ENCODE measurements at places on chromosomes 5 and 9. TPM values are rescaled to one million over a fixed set of nuclear protein-coding genes. Genes with fewer than 3 reads are reported as not detected.

Gene FAT2
- not detected for total RNA-seq

Gene ALDOB
- total RNA-seq: 55.0 TPM

Gene ADCY2
- total RNA-seq: 3.0 TPM

Gene ATP6V0E1
- total RNA-seq: 60.9 TPM

Gene SPATA31C1
- total RNA-seq: not detected

Gene SLC45A2
- 1.6 TPM for total RNA-seq

Gene STK32A
- not detected for total RNA-seq

Gene NMUR2
- not detected for total RNA-seq

Gene SMAD5
- total RNA-seq: 272 TPM

Gene OR1L8
- not detected for total RNA-seq

Gene PCDHB5
- total RNA-seq: 1.3 TPM

DNA sequence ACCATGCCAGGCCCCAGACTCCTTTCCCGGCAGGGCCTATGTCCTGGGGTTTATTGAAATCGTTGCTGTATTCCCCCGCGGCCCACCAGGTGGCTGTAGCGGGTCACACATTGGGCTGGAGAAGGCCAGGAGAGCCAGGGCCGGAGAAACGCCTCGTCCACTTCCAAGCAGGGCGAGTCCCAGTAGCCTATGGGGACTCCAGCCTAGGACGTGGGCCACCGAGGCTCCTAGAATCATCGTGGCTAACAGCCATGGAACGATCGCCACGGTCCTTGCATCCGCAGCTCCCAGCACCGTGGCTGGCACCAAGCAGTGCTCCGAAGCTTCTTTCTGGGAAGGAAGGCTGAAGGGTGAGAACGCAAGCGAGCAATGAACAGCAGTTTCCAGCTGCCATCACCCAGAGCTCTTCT is 87.7 kb downstream of the ENTREP1 start:
- DNase-seq: peak; percentile 25

DNA sequence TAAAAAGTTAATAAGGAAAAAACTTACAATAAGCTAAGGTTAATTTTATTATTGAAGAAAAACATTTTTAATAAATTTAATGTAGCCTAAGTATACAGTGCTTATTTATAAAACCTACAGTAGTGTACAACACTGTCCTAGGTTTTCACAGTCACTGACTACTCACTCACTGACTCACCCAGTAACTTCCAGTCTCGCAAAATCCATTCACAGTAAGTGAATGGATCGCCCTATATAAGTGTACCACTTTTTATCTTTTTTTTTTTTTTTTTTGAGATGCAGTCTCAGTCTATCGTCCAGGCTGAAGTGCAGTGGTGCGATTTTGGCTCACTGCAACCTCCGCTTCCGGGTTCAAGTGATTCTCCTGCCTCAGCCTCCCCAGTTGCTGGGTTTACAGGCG is 47.7 kb downstream of the FNIP1 start:
- DNase-seq: no peak

DNA sequence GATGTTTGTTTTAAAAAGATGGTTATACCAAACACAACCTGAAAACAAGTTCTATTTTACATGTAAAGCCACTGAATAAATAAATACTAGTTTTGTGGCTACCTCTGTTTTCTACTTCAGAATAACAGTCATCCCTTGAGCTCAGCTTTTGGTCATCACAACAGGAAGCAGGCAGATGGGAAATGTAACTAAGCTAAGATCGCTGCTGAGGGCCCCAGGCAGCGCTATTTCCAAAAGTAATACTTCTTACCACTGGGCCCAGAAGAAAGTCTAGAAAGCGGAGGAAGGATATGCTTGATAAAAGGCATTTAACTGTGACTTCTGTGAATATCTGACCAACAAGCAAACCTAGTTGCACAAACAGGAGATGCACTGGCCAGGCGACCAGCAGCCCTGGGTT is 61.4 kb downstream of the SERINC5 start:
- no peak for DNase-seq

DNA sequence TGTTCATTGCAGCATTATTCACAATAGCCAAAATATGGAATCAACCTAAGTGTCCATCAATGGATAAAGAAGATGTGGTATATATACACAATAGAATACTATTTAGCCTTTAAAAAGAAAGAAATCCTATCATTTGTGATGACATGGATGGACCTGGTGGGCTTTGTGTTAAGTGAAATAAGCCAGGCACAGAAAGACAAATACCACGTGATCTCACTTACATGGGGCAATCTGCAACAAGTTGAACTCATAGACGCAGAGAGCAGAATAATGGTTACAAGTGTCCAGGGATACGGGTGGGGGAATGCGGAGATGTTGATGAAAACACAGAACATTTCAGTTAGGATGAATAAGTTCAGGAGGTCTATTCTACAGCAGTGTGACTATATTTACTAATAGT is 66.4 kb upstream of the ALDH1B1 start:
- no peak for DNase-seq

GRCh38 chr9:129481810-129482511 is 138.9 kb downstream of the C9orf50 start:
- no peak for DNase-seq

DNA sequence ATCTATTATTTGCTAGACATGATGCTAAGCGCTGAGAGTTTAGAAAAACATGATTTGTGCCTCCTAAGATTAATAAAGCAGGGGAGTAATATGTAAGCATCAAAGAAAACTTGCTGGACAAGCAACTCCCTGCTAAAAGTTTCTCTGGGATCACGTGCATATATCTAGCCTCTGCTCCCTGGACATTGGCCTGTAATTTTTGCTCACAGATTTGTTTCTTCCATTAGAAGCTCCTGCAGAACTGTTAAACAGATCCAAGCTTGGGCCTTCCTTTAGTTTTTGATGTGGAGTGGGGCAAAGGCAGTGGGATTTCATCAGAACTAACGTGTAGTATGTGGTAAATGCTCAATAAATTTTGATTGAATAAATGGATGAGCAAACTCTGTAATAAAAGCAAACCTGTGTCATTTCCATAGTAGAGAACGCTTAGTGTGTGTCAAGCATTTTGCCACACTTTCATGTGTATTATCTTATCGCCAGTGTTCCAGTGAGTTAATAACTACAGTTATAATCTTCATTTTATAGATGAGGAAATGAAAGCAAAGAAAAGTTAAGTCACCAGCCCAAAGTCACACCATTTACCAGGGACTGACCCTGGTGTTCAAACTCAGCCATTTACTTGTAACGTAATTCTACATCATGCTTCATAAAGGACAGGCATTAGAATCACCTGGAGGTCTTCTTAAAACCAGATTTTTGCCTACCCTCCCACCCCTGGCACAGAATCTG is 100.3 kb downstream of the PCSK5 start:
- DNase-seq: no peak

GRCh38 chr9:35683323-35683722 is 6.4 kb downstream of the TPM2 start:
- no peak for DNase-seq

DNA sequence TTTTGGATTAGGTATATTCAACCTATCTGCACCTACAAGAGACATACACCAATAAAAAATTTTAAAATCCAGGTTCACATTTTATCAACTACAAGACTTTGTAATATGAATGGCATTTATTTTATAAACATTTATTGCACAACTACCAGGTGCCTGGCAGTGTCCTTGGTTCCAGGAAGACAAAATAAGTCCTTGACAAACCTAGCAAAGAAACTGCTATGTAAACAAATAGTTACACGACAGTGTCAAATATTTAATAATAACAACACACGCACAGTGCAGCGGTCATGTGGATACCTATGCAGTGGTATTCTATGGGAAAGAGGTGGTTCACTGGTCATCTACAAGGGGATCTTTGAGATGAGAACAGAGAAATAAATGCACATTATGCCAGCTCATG is 120.7 kb downstream of the MYO10 start:
- no peak for DNase-seq

DNA sequence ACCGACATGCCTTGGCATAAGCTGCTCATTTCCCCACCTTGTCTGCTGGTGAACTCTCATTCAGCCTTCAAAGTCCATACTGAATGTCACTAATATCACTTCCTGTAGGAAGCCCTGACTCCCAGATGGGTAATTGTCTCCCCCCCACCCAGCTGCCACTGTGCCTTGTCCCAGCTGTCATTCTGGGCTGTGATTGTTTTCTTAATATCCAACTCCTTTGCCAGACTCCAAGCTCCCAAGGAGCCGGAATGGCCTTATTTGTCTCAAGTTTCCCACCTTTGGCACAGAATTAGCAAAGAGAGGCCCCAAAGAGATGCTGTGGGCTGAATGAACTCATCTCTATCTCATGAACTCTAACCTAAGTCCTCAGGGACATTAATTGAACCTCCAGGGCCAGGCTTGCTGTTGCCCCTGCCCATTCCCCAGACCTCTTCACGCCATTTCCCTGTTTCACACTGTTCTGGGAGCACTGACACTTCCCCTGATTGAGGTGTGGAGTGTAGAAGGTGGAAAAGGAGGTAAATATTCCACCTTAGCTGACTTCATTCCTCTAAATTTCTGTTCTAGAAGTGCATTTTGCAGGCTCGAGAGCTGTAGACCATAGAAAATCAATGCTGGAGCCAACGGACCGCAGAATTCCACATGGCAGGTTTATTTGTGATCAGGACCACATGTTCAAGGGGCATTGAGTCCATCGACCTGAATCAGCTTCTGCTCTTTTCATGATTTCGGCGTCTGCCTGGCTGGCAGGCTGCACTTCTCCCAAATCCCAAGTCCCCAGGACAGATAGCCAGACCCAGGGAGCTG is 4.9 kb upstream of the SH3PXD2B start:
- no peak for DNase-seq

DNA sequence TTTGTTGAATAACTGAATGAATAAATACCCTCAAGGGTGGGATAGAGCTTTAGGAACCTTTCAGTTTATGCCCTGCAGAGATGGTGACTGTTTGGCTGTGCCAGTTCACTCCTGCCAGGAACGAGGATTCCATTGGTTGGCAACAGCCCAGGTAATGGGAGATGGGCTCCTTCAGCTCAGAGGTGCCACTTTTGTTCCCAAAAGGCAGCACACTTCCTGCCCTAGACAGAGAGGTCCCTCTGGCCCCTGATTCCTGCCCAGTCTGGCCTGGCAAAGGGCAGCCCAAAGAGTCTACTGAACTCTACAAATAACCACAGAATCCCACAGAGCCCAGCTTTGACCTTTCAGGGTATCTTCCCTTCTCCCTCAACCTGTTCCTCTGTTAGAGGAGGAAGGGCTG is 1.6 kb downstream of the C9orf152 start:
- no peak for DNase-seq

GRCh38 chr9:114089206-114089840 is 9.8 kb downstream of the KIF12 start:
- DNase-seq: no peak

GRCh38 chr9:120324996-120325642 is 254.8 kb downstream of the CDK5RAP2 start:
- no peak for DNase-seq

DNA sequence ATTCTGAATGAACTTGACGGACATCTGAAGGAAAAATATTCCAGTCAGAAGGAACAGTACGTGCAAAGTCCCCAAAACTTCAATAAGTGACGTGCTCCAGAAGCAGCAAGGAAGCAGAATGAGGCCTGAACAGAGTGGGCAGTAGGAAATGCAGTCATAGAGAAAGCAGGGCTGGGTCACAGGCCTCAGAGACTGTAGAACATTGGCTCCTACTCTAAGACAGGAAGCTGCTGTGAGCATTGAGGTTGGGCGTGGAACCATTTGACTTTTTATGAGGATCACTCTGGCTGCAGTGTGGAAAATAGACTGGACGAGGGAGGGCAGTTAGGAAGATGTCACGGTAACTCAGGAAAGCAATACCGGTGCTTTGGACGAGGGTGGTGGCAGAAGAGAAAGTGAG is 64.0 kb downstream of the DOCK8 start:
- DNase-seq: peak; percentile 35

GRCh38 chr9:130333712-130334062 is 68.1 kb downstream of the HMCN2 start:
- no peak for DNase-seq

DNA sequence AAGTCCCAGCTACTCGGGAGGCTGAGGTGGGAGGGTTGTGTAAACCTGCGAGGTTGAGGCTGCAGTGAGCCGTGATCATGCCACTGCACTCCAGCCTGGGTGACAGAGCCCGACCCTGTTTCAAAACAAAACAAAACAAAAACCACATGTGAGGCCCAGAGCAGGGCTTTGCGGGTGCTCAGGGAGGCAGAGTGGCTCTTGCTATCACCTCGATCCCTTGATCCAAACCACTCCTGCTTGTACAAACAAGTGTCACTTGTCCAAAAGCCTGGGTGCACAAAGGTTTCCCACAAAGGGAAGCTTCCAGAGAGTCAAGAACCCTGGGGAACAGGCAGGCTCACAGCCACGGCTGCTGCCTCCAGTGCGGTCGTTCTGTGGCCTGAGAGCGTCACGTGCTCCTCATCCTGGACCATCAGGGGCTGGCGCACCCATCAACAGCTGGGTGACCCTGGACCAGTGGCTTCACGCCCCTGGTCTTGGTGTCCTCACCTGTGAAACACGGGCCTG is 162.7 kb downstream of the C9orf50 start:
- DNase-seq: peak; percentile 54

- DNase-seq: no peak
These were observed 20.4 kb upstream of the CEP72 start for GRCh38 chr5:591746-592145.

GRCh38 chr5:165325221-165325620 is 1819.8 kb downstream of the MAT2B start:
- no peak for DNase-seq

GRCh38 chr5:104843822-104844221 is 1281.2 kb upstream of the NUDT12 start:
- no peak for DNase-seq

GRCh38 chr9:95077053-95077765 is 240.3 kb downstream of the FANCC start:
- DNase-seq: no peak

DNA sequence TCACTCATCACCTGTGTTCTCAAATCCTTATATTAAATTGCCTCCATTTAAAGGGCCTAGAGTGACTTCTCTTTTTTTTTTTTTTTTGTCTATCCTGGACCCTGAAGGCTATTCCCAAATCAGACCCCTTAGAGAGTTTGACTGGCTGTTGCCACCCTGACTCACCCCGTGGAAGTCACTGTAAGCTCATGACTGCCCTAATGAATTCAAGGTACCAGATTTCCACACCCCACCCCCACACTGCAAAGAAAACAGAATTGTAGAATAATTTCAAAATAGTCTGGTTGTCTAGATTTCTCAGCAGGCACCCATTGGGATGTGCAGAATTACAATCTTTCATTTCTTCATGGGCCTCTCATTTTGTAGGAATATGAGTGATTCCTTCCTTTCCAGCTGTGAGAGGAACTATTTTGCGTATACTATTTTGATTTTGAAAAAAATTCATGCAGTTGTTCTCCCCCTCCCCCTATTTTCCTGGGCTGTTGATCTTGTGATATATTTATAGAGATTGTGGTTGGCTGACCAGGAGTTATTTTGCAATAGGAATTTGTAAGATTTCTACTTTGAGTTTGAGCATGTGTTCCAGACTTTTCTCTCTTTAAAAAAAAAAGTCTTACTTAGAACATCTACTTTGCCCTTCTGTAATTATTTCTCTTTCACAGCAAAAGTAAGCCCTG is 79.1 kb downstream of the ZNF618 start:
- DNase-seq: no peak

Measured in transverse colon (tissue), 4 donors.